ENCODE measurements at places on chromosomes 3 and 15. TPM values are rescaled to one million over a fixed set of nuclear protein-coding genes. Genes with fewer than 3 reads are reported as not detected.

Gene HIGD2B
- not detected for total RNA-seq

Gene ZKSCAN7
- total RNA-seq: 5.8 TPM

Gene BLOC1S6
- 89.1 TPM for total RNA-seq

Gene MBD4
- 15.8 TPM for total RNA-seq

Gene XIRP1
- total RNA-seq: 0.54 TPM

Gene MESP1
- total RNA-seq: 2.7 TPM

Gene ROPN1
- total RNA-seq: not detected

Gene TUSC2
- total RNA-seq: 35.5 TPM

Gene ACTRT3
- 0.99 TPM for total RNA-seq

Gene APBA2
- total RNA-seq: 1.7 TPM
